Astrocyte (in vitro differentiated cells and primary cell): ENCODE measurements at places on chromosomes 1 and 21.

- H3K4me1 ChIP-seq, result no peaks in the 10 kb centered on the region
- H3K36me3 ChIP-seq, result no peaks in the 10 kb centered on the region
- no peak overlapping the region for H3K27ac ChIP-seq
- no peaks in the 10 kb centered on the region for H3K27me3 ChIP-seq
- no peak overlapping the region for H3K4me3 ChIP-seq
- DNase-seq, result peak; percentile 2
Measured at GRCh38 chr21:45709173-45709572, 65.6 kb downstream of the PCBP3 start.

DNA sequence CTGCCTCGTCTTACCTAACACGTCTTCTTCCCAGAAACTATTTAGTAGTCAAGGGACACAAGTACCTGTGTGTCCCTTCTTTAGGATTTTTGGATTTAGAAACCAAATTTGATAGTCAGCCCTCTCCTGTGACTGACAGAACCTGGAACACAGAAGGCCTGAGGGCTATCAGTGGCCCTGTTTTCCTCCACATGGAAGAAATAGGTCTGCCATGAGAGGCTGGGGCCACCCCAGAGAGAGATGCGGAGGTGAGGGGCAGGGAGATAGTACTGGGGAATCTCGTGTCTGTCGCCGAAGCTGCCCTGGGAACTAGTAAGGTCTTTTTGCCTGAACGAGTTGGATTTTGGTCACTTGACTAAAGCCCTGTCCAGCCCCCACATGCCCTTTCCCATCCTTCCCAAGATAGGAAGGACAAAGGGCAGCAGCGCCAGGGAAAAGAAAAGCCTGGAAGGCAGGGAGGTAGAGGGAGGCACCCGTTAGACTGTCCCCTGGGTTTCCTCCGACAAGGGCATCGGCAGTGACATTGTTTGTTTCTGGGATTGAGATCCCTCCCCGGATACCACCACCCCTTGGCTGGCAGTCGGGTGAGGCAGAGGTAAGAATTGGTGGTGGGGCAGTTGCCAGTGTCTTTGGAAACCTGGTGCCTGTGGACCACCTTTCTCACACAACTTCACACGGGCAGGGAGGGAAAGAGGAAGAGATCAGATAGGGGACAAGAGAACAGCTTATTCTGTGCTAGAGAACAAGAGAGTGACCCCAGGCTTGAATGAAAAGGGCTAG, 19.8 kb downstream of the SMIM12 start:
- DNase-seq, result no peak
- H3K4me3 ChIP-seq, result no peak overlapping the region
- H3K27me3 ChIP-seq, result no peaks in the 10 kb centered on the region
- peaks cover 10% of the 10 kb centered on the region for H3K4me1 ChIP-seq
- H3K36me3 ChIP-seq, result no peaks in the 10 kb centered on the region
- no peak overlapping the region for H3K27ac ChIP-seq

- H3K4me1 ChIP-seq, result peaks cover 13% of the 10 kb centered on the region
- H3K36me3 ChIP-seq, result no peaks in the 10 kb centered on the region
- no peaks in the 10 kb centered on the region for H3K27me3 ChIP-seq
- H3K4me3 ChIP-seq, result no peak overlapping the region
- peak; percentile 75 for DNase-seq
Measured at GRCh38 chr1:21072721-21073120, 104.0 kb downstream of the EIF4G3 start.

DNA sequence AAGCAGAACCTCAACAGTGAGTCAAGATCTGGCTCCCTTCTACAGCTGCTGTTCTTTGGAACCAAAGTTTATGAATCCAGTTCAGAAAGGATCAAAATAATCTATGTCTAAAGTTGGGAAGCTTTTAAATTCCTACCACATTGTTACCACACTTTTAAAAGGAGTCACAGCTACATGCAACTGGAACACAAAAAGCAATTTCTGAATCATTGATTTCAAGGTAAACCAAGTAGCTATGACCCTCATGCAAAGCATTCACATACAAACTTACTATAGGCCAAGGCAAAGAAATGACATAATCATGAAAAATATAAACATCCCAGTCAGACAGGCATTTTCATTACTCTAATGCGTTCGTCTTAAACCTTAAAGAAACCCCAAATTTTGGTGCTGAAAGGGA, 3.5 kb downstream of the SIPA1L2 start:
- H3K4me3 ChIP-seq, result no peak overlapping the region
- DNase-seq, result peak; percentile 53
- no peaks in the 10 kb centered on the region for H3K36me3 ChIP-seq
- H3K27ac ChIP-seq, result no peak overlapping the region
- peaks cover 6% of the 10 kb centered on the region for H3K4me1 ChIP-seq
- peaks cover 2% of the 10 kb centered on the region for H3K27me3 ChIP-seq

DNA sequence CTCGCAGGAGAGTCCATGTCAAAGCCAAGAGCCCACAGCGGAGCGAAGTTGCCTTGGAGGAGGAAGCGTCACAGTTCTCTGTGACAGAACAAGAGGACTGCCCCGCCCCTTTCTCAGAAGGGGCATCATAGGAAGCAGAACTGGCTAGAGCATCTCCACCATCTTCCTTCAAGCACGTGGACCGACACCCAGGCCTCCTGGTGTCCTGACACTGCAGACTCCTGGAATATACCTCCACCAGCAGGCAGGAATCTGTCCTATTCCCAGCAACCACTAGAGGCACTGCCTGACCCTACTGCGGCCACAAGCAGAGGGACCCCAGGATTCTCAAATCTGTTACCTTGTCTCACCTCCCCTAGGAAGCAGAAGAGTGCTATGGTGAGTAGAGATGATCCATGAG, 37.8 kb downstream of the GPA33 start:
- H3K27me3 ChIP-seq, result no peaks in the 10 kb centered on the region
- H3K4me1 ChIP-seq, result no peaks in the 10 kb centered on the region
- H3K36me3 ChIP-seq, result no peaks in the 10 kb centered on the region
- H3K27ac ChIP-seq, result no peak overlapping the region
- H3K4me3 ChIP-seq, result no peak overlapping the region

DNA sequence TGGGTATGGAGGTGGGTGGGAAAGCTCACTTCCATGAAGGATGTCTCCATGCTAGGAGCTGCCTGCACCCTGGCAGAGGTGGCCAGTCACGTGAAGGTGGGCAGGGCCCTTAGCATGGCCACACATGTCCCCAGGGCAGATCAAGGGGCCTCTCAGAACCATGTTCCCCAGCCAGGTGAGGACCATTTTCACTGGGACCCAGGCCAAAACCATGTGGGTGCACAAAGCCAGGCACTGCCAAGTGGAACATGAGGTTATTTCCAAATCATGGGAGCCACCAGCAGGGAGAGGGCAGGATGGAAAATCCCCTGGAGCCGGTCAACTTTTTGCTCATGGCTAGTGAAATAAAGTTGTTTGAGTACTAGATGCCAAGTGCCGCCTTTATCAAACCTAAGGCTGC, 9.7 kb downstream of the ZNF692 start:
- H3K4me1 ChIP-seq, result no peaks in the 10 kb centered on the region
- H3K4me3 ChIP-seq, result no peak overlapping the region
- no peaks in the 10 kb centered on the region for H3K27me3 ChIP-seq
- no peak overlapping the region for H3K27ac ChIP-seq
- DNase-seq, result no peak
- H3K36me3 ChIP-seq, result peaks cover 12% of the 10 kb centered on the region

- DNase-seq, result peak; percentile 6
- no peak overlapping the region for H3K27ac ChIP-seq
- H3K27me3 ChIP-seq, result peaks cover 48% of the 10 kb centered on the region
- H3K36me3 ChIP-seq, result no peaks in the 10 kb centered on the region
- no peaks in the 10 kb centered on the region for H3K4me1 ChIP-seq
Measured at GRCh38 chr1:201119206-201120197, 7.3 kb upstream of the CACNA1S start.

GRCh38 chr1:43319288-43319687, 18.3 kb upstream of the MPL start:
- no peaks in the 10 kb centered on the region for H3K27me3 ChIP-seq
- no peaks in the 10 kb centered on the region for H3K4me1 ChIP-seq
- no peak overlapping the region for H3K27ac ChIP-seq
- no peaks in the 10 kb centered on the region for H3K36me3 ChIP-seq
- DNase-seq, result no peak
